ENCODE measurements at places on chromosomes 11 and 22.

DNA sequence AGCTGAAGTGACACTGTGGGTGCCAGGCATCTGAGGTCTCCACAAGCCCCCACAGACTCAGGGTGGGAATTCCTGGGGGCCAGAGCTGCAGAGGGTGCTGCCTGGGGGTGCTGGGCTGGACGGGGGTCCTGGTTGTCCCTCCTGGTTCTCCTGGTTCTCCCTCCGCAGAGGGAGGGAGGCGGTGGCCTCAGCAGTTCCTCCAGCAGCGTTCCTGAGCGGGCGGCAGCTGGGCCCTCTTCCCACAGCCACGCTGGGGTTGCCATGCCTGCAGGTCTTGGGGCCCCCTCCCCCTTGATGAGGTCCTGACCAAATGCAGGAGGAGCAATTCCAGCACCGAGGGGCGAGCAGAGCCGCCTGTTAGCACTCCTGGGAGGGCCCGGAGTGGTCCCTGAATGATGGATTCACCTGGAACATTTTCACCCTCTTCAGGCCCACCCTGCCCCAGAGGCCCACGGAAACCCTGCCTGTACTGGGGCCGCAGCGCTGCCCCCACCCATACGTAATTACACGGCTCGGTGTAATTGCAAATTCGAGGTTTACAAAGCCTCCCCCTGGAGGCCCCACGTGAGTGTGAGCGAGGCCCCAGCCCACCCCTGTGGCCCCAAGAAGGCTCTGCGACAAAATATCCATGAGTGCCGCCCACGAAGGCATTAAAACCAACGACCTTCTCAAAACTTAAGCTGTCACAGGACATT, 635 bp downstream of the C11orf21 start:
- DNase-seq = no peak

- no peak for DNase-seq
Measured at GRCh38 chr22:36184433-36185025, 17.1 kb downstream of the APOL4 start.

- DNase-seq = no peak
Measured at GRCh38 chr11:102592634-102593581, 32.2 kb downstream of the MMP20 start.

GRCh38 chr11:57539342-57539741, 1.9 kb downstream of the SMTNL1 start:
- no peak for DNase-seq

- no peak for DNase-seq
Measured at GRCh38 chr11:34624069-34624468, 3.2 kb downstream of the EHF start.

DNA sequence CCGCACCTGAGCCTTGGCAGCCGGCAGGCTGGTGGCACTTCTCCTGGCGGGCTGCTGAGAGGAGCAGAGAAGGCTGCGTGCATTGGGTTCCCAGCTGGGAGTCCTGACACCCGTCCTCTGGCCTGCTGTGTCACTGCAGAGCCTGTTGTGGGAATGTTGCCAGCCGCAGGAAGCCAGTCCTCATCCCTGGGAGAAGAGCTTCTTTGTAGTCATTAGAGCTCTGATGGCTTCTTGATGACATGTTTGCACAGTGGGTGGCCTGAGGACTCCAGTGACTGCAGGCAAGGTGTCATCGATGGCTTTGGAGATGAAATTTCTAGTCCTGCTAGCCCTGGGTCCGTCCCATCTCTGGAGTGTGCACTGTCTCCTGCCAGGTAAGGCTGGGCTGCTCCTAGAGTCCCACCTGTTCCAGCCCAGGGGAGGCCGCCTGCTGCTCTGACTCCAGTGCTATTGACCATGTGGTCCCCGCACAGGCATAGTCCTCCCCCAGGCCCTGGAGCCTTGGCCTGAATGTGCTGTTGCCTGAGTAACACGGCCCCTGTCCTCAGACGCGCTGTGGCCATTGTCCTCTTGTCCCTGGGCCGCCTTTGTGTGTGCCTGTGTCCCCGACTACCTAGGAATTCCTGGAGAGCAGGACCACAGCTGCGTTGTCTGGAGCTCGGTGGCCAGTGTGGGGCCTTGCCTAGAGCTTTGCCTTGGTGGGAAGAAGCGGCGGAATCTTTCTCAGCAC, 129.2 kb downstream of the CACNA1I start:
- peak; percentile 24 for DNase-seq

DNA sequence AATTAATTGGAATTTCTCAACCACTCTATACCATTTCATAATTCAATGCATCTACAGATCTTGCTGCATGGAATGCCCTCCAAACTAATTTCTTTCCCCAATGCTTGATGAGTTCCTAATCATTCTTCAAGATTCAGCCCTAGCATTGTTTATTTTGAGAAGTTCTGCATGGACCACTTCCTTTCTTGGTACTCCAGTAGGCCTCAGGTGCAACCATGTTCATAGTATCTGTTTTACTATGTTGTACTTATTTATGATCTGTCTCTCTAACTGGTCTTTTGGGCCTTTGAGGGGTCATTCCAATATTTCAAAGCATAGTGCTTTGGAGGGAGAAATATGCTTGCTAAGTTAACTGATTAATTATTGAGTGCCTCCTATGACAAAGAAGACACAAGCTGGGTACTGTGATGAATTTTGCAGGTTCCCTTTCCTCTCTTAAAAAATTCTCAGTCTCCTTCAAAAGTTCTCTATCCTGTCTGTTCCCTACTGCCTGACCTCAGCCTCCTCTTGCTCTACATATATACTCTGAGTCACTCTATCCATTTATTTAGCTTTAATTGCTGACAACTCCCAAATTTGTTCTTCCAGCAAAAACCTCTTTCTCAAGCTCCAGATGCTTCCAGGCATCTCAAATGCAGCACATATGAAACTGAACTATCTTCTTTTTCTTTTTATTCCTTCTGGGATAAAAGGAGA, 9.5 kb downstream of the MRPL17 start:
- DNase-seq = no peak

- DNase-seq = no peak
Measured at GRCh38 chr11:76857781-76858410, 2.8 kb upstream of the ACER3 start.

GRCh38 chr11:17121981-17122380, 44.5 kb upstream of the RPS13 start:
- no peak for DNase-seq

DNA sequence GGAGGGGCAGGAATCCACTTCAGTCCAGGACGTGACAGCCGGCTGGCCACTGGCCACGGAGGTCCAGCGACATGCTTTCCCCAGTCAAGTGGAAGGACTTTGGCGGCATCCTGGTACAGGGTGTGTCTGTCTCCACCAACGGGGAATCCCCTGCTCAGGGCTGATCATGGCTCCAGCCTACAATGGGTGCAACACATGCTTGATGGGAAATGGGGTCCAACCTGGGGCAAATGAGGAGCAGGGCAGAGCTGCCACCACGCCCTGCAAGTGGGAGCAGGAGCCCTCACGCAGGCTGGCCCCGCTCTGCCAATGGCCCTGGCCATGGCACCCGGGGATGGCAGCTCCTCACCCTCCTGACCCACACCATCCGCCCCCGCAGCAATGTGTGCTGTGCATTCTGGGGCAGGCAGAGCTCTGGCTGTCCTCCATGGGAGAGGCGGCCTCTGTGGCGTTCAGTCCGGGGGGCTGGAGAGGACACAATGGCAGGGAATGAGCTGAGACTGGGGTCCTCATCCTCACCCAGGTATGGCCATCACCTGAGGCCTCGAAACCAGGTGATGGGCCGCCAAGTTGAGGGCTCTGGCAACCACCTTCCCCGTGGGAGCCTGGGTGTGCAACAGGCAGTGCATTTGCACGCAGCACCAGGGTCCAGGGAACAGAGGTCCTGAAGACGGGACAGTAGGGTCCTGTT, 5.8 kb upstream of the SEPTIN5 start:
- no peak for DNase-seq

GRCh38 chr11:88704485-88704884, 361.3 kb downstream of the GRM5 start:
- DNase-seq = no peak

- no peak for DNase-seq
Measured at GRCh38 chr22:24103301-24103700, 78.0 kb upstream of the SUSD2 start.

GRCh38 chr11:33045551-33046255, 6.3 kb downstream of the TCP11L1 start:
- DNase-seq = no peak

DNA sequence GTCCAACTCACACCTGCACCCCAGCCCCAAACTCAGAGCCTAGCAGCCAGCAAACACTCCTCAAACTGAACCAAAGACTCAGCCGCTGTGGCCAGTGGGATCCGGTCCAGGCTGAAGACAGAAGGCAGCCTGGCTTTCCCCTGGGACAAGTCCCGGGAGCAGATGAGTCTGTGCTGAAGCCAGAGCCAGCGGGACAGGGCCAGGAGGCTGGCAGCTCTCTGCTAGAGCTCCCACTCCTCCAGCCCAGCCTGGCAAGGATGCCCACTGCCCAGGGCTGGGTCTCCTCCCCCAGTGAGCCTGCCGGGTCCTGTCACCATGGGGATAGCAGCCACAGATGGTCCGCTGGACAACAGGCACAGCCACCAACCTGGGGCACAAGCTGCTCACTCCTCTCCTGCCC, 42.9 kb upstream of the PRR5 start:
- DNase-seq = no peak

GRCh38 chr11:69630017-69630416, 10.9 kb upstream of the CCND1 start:
- DNase-seq = no peak

GRCh38 chr22:48554893-48555572, 1272.6 kb downstream of the BRD1 start:
- no peak for DNase-seq

DNA sequence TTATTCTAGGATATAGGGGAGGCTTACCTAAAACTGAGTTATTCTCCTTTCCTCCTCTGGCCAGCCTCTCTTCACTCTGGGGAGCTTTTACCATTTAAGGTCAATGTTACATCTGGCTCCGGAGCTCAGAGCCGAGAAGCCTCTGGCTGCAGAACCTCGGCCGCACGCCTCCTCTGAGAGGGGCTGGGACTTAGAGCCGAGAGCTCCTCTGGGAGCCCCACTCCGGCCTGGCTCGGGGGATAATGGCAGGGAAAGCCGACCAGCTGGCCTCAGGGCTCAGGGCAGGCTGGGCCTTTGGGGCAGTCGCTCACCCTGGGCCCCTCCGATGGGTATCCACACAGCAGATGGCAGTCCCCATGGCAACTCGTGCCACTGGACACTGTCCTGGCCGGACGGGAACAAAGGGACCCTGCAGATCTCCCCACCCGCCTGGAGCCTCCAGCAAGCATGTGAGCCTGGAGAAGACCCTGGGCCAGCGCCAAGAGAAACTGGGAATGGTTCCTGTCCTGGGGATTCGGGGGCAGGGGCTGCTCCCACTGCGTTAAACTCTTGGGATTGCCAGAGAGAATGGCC, at the start of gene IRAG1:
Gene IRAG1 (minus strand): TSS at position 247 of the 573 bp plus-strand sequence. CDS start 153 bp downstream, at position 94.
- no peak for DNase-seq

GRCh38 chr11:70251659-70252321, 18.7 kb upstream of the PPFIA1 start:
- DNase-seq = no peak

DNA sequence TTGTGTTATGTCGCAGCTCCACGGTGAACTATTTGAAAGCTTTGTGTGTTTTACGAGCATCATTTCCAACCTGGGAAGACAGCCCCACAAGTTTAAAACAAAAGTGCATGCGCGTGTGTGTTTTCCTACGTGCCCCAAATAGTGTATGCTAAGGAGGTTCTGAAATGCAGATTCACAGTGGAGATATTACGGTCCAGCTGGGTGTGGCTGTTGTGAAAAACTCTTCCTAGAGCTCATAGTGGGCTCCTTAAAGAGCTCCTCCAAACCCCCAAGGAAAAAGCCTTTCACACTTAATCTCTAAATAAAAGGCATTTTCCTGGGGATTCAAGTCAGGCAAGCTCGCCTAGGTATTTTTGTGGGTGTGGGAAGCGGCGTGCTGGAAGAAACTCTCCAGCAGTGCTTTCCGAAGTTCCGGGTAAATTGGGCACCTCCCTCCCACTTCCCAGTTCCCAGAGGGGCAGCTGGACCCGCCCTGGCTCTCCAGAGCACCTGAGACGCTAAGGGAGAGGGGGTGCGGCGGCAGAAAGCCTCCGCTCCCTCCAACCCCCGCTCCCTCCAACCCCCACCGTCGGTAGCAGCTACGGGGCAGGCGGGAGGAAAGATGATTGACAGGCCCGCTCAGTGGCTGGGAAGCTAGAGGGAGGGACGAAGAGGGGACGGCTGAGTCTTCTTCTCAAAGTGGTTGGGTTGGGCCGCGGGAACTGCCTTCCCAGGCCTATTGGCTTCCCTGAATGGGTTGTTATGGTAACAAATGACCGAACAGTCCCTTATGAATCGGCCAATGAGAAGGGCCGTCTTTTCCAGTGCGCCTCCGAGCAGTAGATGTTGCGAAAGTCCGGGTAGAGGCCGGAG, 561 bp upstream of the PCF11 start:
- DNase-seq = peak; percentile 99

DNA sequence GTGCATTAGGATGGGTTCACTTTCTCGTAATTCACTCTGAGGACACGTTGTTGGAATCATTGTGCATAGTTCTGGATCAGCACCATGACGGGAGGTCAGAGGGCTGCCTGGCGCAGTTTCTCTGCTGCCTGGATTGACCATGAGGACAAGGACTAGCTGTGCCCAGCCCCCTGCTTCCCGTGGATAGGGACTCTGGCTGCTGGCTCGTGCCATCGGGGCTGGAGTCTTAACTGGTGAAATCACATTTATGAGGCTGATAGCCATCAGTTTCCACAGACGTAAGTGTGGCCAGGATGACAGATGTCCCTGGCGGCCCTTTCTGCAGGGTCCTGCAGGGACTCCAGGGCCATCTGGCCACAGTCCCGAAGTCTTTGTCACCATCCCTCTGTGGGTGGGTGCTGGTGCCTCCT, 24.1 kb upstream of the GRAMD4 start:
- DNase-seq = no peak

DNA sequence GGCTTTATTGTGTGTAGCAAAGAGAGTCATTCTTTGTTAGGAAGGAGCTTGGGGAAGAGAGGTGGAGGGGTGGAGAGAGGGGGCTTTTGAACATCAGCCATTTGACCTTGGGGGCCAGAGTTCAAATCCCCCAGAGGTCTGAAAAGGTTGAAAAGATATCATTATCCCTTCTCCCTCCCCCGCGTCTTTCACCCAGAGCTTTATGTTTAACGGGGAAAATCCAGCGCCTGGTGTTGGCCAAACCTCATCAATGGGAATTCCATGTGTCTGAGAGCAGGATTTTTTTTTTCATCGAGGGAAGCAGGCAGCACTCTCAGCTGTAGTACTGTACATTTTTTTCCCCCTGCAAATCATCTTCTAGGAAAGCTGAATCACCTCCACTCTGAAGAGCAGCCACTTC, 122.4 kb upstream of the HSD17B12 start:
- no peak for DNase-seq

DNA sequence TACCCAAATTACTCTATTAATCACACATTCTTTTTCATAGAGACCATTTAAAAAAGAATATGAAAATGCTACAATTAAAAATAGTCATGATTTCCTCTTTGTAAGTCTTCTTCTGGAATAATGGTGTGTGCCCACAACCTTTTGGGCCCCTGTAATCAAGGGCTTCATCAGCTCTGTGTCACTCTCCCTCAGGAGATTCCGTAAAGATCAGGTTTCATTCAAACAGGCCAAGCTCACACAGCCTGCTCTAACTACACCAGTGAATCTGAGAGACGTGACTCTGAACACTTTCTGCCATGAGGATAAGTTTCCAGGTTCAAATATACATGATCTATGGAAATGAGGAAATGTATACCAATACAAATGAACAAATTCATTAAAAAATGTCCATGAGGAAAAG, 9.5 kb downstream of the DRICH1 start:
- DNase-seq = no peak

- no peak for DNase-seq
Measured at GRCh38 chr22:30195245-30196140, 51.1 kb downstream of the LIF start.
